Thoracic aorta (tissue), 2 donors: ENCODE measurements at places on chromosomes 13 and 19. TPM values are rescaled to one million over a fixed set of nuclear protein-coding genes. Genes with fewer than 3 reads are reported as not detected.

DNA sequence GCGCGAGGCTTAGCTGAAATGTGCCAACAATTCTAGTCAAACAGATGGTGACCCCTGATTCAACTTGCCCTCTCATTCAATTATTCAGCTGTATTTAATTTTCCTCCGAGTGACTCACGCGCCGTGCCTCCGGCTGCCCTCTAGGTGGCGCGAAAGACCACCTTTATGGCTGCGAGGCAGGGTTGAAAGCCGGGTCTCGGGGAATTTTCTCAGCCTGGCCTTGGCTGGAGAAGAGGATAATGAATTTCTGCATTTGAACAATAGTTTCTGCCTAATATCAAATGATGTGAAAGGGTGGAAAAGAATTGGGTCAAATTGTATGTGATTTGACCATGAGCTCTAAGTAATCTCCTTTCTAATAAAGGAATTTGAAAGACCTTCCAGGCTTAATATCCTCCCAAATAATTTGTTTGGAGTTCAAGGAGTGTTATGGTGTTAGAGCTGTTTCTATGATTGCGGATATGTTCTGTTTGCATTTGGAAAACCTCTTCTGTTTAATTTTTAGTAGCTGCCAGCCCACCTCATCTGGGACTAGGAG lies 310.9 kb downstream of the ZNF536 start:
- no peaks in the 10 kb centered on the region for H3K27me3 ChIP-seq
- no peaks in the 10 kb centered on the region for H3K4me1 ChIP-seq
- H3K27ac ChIP-seq, result no peak overlapping the region
- no peak overlapping the region for H3K4me3 ChIP-seq

- H3K4me3 ChIP-seq, result no peak overlapping the region
- no peak overlapping the region for H3K27ac ChIP-seq
- H3K27me3 ChIP-seq, result no peaks in the 10 kb centered on the region
- H3K4me1 ChIP-seq, result no peaks in the 10 kb centered on the region
- H3K36me3 ChIP-seq, result no peaks in the 10 kb centered on the region
- no peak for DNase-seq
Measured at GRCh38 chr13:91825516-91825915, 427.1 kb downstream of the GPC5 start.

- no peak overlapping the region for H3K27ac ChIP-seq
- H3K4me3 ChIP-seq, result no peak overlapping the region
- DNase-seq, result no peak
- no peaks in the 10 kb centered on the region for H3K4me1 ChIP-seq
- H3K36me3 ChIP-seq, result no peaks in the 10 kb centered on the region
Measured at GRCh38 chr19:31304831-31305312, 44.4 kb downstream of the TSHZ3 start.

GRCh38 chr19:35655600-35655999 lies 7.5 kb downstream of the COX6B1 start:
- no peaks in the 10 kb centered on the region for H3K27me3 ChIP-seq
- H3K27ac ChIP-seq, result no peak overlapping the region
- no peaks in the 10 kb centered on the region for H3K4me1 ChIP-seq
- no peak overlapping the region for H3K4me3 ChIP-seq

PRRG2 gene
- total RNA-seq, result not detected

DNA sequence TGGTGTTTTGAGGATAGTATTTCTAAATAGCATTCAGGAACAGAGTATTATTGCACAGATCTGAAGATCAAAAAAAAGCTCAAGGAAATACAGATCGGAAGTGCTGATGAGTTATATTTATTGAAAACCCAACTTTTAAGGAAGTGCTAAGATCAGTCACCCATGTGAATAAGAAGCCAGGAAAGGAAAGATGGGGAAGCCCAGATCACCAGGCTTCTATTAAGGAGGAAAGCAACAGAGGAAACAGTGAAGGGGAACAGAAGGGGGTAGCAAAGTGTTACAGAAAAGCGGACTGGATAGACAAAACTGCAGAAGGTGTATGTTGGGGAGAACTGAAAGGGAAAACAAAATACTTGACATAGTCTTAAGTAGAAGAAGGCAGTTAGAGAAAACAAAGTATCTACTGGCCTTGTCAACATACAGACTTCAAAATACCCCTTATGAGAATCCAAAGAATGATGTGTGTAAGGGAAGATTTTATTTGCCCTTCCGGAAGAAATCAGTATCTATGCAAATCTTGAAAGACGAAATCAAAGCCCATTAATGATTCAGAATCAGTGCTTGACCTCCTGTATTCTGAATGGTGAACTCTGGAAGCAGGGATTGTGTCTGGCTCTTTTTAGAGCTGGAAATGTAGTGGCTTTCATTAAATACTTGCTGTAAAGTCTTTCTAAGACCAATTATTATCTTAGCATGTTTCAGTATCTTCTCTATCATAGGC lies 12.1 kb downstream of the UFM1 start:
- H3K4me1 ChIP-seq, result no peaks in the 10 kb centered on the region
- H3K27me3 ChIP-seq, result no peaks in the 10 kb centered on the region
- no peak for DNase-seq
